ENCODE measurements at places on chromosomes 2 and 18.

DNA sequence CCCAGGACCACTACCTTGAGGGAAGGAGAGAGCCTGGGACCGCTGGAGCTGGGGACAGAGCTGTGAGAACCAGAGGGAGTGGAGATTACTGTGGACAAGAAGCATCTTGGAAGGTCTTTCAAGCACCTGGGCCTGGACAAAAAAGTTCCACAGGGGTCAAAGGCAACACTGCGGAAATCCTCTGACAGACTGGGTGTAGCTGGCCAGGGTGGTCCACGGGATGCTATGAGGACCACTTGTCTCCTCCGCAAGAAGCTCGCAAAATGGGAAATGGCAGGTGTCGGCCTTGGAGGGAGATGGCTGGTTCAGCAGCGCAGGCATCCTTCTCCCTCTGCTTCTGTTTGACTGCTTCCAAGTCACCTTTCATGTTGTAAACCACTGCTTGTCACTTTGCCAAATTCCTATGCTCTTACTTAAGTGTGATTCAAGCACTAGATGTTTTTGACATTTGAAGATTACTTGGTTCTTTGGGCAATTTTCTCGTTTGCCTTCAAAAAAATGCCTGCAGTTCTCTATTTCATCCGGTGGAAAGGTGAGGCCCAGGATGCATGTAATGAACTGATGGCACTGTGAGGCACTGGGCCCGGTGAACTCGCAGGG lies 27.7 kb downstream of the KLHL29 start:
- no peak for DNase-seq

DNA sequence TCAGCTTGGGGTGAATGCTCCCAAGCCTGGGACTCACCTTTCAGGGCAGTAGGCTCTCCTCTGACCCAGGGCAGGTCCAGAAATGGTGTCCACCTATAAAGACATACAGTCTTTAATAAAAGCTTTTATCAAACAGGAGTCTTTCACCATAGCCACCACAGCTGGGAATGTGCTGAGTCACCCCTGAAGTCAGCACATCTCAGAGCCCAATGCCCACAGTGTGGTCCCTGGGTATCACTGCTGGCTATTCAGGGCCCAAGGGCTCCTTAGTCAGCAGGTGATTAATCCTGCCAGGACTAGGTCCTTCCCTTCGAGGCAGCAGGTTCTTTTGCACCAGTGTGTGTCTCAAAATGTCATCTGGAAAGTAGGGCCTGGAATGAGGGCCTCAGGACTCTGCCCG lies 181.9 kb downstream of the MEMO1 start:
- no peak for DNase-seq

DNA sequence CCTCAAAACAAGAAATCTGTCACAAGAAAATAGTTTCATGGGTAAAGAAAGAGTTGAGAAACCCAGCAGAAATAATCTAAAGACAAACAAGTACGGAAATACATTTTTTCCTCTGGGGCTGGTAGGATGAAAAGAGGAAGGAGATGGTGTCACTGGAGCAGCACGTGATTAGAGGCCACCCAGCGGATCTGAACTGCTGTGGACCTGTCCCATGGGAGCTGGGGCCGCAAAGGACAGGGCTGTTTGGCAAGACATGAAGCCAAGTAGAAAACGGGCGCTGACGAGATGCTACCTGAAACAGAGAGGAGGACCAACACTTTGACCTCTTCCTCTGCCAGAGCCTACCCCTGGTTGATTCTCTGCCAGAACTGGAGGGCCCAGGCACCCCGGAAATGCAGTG lies 295.4 kb upstream of the ATP5MC3 start:
- no peak for DNase-seq

- DNase-seq: no peak
Observed at GRCh38 chr2:44269831-44270230, 5.4 kb upstream of the SLC3A1 start.

DNA sequence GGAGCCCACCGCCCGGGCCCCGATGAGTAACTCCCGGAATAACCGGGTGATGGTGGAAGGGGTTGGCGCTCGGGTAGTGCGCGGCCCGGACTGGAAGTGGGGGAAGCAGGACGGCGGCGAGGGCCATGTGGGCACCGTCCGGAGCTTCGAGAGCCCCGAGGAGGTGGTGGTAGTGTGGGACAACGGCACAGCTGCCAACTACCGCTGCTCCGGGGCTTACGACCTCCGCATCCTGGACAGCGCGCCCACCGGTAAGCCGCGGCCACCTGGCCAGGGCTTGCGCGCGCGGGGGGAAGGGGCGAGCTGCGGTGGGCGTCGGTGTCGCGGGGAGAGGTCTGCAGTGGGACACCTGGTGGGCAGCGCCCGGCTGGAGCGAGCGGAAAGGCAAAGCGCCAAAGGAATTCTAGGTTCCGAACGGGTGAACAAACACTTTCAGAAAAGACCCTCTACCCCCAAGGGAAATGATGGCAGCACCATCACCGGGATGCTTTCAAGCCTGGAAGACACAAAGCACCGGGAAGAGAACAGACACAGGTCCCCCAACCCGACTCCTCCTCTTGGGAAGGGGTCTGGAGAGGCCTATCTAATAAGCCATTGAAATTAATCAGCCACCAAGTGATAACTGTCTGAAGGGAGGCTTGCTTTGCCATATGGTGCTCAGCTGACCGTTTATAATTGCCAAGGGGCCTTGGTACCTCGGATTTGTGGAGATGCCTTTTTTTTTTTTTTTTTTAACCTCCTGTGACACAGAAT lies 1.1 kb downstream of the MIB1 start:
- DNase-seq: peak; percentile 72

DNA sequence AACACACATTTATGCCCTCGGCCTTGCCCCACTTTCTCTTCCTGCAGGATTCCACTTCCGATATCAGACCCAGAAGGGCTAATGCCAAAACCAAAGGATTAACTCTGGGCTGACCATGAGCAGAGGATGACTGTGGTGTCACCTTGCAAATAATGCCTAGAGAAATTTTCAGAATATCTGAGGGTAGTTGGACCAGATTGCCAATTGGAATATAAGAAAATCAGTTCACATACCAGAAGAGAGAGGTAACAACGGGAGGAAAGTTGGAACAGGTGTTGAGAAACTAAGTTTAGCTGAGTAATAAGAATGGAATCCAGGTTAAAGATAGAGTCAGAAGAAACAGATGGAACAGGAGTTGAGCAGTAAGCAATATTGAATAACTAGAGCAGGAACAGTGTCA lies 232.7 kb upstream of the UBE2E3 start:
- no peak for DNase-seq

DNA sequence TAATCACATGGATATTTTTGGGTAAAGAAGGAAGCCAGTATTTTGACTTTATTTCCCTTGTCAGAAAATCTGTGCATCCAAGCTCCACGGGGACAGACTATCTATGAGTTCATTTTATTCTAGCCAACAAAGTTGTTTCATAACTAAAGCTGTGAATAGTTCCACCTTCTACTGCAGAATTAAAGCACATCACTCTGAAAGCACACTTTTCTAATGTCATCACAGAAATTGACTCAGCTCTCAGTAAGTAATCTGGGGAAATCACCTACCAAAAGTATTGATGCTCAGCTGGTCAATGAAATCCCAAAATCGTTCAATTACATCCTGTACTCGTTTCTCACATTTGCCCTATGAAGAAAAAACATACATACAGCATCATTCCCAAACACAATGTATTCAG lies 19.1 kb downstream of the IAH1 start:
- DNase-seq: no peak

DNA sequence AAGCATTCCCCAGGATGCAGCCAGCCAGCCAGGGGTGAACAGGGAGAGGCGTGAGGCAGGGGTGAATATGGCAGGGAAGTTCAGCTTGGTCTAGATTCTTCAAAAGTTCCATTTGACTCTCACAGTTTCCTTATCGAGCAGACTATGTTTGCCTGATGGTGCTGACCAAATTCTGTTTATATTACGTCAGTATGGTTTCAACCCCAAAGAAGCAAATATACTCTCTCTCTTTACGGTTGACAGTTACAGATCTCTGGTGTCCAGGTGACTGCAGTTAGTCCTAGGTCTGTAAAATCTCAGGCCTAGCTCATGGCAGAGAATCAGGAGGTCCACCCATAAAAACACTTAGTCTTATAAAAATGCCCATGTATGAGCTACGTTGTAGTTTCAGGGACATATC lies 38.3 kb upstream of the DNMT3A start:
- no peak for DNase-seq

GRCh38 chr18:10121786-10122515 lies 208.1 kb downstream of the VAPA start:
- DNase-seq: no peak

DNA sequence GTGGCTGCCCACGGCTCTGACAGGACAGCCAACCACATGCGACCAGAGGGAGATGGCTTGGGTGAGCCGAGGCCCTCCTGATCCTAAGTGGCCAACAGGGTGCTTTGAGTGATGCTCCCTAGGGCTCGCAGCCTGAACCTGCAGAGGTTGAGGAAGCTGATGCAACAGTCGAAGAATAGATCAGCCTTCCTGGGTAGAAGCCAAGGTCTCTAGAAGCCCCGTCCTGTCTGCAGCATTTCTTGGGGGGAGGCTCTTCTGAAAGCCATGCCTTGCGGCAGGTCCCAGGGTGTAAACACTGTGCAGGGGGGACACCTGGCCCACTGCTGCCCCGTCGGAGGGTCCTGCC lies 136.4 kb downstream of the HDAC4 start:
- DNase-seq: no peak

DNA sequence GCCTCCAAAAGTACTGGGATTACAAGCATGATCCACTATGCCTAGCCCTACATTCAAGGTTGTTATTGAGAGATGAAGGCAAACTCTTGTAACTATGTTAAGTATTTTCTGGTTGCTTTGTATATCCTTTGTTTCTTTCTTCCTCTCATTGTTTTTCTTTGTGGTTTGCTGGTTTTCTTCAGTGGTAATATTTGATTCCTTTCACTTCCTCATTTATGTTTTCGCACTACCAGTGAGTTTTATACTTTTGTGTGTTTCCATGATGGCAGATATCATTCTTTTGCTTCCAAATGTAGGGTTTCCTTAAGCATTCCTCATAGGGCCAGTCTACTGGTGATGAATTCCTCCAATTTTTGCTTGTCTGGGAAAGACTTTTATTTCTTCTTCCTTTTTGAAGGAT lies 90.2 kb downstream of the NCK2 start:
- no peak for DNase-seq
